ENCODE measurements at places on chromosomes 12 and 14.

GRCh38 chr12:18737819-18738218 lies at the start of the genes CAPZA3 and PLCZ1:
Gene CAPZA3, plus strand, starts transcription at chr12:18738119. Its CDS starts 150 bp downstream, at chr12:18738269.
Gene PLCZ1, minus strand, starts transcription at chr12:18738012. Its CDS starts 641 bp downstream, at chr12:18737371.
- DNase-seq: no peak

DNA sequence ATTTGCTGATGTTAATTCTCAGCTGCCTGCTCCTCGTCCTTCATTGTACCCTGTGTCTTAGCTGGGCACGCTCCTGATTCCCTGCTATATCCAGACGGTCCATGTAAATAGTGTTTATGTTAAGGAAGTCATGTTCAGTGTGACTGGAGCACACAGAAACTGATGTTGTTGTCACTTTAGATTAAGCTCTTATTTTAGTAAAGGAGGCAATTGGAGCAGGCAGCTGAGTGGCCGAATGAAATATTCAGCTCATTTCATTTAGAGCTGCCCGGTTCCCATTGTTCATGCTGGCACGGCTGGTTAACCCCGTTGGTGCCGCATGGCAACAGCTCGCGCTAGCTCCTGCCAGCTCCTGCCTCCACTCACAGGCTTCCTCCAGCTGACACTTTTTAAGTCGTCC lies 446.8 kb upstream of the SOX5 start:
- no peak for DNase-seq

GRCh38 chr14:72917094-72917802 lies 9.0 kb upstream of the DCAF4 start:
- no peak for DNase-seq

DNA sequence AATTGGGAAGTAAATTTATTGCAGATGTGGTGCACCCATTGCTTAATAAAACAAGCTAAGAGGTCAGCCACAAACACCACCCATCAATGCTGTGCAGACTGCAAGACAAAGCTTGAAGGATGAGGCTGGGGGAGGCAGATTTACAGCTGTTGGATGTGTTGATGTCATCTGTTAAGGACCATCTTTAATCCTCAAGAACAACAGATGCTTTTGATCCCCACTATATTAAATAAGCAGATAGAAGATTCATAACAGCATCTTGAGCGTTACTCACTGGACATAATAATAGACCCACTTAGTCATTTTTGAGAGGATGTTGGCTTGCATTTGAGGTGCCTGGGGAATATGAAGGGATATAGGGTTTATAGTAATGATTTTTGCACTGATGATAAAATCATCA lies 58.8 kb downstream of the GPR68 start:
- DNase-seq: no peak

DNA sequence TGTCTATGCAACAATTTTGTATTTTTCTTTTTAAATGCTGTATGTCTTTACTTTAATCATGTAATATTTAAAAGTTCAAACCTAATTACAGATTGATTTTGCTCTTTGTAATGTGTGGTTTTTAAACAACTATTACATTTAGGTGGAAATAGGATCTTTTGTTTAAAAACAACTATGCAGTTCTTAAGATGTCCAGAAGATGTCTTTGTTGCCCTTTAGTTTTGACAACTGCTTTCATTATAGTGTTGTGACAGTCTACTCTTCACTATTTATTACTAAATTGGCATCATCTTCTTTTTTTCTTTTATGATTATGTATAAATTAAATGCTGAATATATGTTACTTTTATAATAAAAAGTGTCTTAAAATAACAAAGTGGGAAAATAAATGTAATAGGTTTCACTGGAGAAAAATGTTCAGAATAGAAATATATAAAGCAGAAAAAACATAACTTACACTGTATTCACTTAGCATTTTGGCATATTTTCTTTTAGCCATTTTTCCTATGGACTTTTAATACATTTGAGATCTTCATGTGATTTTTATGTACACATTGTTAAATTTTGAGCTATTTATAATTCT lies 27.1 kb upstream of the PCNX4 start:
- DNase-seq: no peak

- DNase-seq: peak; percentile 24
These were observed 55.8 kb downstream of the SRRM4 start for GRCh38 chr12:119036878-119037825.

DNA sequence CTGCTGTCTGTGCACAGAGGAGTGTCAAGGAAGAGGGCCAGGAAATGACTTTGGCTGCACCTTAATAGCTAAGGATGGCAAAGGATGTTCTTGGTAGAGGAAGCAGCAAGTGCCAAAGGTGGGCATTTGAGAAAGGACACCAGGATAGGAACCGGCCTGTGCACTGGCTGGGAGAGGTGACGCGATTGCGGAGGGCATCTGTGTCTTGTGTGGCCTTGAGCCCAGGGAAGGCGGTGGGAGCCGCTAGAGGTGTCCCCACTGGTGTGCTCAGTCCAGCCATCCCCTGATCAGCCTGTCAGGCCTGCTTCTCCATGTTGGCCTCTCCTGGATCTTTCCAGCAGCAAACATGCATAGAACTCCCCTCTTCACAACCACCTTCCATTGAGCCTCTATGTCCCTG lies 30.2 kb downstream of the PAPLN start:
- DNase-seq: no peak

DNA sequence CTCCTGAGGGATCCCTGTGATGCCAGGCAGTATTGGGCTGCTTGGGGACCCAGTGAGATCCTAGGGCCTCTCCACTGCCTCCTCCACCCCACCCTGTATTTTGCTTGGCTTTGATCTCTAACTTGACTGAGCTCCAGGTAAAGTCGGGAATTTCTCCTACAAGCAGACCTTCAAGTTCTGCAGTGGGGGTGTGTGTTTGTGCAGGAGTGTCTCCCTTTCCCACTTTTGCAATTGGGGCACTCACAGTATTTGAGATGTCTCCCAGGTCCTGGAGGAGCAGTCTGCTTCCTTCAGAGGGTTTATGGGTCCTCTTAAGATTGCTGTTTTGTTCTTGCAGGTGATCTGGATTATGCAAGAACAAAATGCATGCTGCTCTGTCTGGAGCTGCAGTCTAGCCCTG lies 68.9 kb downstream of the ALG10B start:
- DNase-seq: no peak

- DNase-seq: peak; percentile 81
These were observed 17.1 kb downstream of the SLC11A2 start for GRCh38 chr12:51009056-51009440.

DNA sequence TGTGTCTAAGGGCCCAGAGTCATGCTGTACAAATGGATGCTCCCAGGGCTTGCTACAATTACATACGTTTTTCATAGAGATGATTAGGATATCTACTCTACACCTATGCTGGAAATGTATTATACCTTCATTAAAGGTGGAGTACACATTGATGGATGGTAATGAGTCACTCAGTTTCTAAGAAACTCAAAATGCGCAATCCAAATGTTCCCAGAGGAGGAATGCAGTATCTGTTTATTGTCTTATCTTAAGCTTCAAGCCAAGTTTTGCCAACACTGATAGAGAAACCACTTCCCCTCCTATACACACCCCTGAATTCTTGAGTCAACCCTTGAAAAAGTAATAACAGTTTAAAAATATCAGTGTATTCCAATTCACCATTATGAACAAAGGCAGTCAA lies 266.6 kb upstream of the FAR2 start:
- no peak for DNase-seq

DNA sequence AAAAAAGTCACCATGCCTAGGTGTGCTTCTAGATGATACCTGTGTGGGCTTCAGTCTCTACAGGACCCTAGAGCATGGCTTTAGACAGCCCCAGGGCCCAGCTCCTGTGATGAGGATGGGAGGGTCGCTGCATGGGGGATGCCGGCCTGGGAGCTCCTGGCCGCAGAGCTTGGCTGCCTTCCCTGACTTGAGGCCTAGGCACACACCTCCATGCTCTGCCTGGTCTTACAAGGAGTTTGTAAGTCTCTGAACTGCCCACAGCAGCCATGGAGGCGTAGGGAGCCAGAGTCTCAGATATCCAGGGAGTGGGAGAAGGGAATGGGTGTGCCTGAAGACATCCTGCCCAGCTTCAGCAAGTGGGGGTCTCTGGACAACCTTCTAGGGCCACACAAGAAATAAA lies 149.5 kb upstream of the MYL2 start:
- no peak for DNase-seq

DNA sequence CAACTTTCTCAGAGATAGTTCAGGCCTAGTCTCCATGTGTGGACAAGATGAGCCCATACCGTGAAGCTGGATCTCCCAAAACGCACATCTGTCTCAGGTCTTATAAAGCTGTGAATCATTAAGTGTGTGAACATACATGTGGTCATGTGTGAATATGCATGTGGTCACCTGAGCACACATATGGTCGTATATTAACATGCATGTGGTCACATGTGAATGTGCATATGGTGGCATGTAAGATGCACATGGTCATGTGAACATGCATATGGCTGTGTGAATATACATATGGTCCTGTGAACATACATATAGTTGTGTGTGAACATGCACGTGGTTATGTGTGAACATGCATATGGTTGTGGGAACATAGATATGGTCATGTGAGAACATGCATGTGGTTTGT lies 172.5 kb upstream of the PZP start:
- no peak for DNase-seq

DNA sequence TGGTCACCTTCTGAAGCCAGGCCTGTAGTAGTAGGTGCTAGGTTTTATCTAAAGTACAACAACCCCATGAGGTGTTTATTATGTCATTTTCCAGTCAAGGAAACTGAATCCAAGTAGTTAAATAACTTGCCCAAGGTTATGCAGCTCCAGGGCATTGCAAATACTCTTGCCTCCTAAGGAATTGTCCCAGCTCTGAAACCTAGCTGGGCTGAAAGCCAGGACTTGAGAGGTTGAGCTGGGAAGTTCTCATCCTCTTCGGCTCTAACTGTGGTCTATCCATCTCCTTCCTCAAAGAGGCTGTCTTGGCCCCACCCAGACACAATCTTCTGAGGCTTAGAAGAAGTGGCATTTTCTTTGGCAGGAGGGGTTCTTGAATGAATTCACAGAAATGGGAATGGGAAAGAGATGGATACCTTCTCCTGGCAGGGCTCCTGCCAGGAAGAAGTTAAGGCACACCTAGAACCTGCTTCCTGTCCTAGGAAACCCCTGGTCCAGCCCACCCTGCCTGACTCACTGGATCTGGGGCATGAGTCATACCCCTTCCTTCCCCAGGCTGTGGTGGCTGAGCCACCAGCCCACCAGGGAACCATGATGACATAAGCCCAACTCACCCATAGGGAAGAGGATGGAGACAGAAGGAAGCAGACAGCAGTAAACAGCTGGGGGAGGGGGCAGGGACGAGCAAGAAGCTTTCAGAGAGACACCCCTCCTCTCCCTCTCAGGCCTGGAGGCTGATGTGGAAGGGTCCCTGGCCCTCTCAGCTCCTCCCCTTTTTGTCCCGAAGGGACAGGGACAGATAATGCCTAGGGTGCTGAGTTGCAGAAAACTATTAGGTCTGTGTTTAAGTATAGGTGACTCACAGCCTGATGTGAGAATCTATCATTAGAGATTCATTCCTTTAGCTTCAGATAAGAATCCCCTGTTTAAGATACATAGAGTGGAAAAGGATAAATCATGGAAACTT lies 2.1 kb upstream of the PLEK2 start:
- peak; percentile 62 for DNase-seq

GRCh38 chr14:58356268-58356667 lies 39.5 kb upstream of the TOMM20L start:
- no peak for DNase-seq

- no peak for DNase-seq
These were observed 16.4 kb downstream of the CEP170B start for GRCh38 chr14:104881369-104881979.

DNA sequence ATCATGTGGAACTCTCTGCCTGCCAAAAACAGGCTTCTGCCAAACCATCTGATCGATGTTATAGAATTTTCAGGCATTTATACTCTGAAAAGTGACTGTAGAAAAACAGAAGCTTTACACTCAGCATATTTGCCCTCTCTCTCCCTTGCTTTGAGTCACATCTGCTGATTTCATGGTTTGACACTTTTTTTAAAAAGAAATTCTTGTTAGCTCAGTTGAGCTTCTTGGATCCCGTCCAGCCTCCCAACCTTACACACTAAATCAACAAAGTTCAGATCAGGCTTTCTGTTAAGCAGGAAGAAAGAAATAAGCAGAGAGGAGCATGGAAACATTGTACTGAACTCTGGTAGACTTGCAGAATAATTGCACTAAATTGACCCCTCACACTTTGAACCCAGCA lies 193.6 kb upstream of the SEL1L start:
- DNase-seq: no peak

- DNase-seq: no peak
These were observed 619.8 kb upstream of the TBX3 start for GRCh38 chr12:115303723-115304309.

DNA sequence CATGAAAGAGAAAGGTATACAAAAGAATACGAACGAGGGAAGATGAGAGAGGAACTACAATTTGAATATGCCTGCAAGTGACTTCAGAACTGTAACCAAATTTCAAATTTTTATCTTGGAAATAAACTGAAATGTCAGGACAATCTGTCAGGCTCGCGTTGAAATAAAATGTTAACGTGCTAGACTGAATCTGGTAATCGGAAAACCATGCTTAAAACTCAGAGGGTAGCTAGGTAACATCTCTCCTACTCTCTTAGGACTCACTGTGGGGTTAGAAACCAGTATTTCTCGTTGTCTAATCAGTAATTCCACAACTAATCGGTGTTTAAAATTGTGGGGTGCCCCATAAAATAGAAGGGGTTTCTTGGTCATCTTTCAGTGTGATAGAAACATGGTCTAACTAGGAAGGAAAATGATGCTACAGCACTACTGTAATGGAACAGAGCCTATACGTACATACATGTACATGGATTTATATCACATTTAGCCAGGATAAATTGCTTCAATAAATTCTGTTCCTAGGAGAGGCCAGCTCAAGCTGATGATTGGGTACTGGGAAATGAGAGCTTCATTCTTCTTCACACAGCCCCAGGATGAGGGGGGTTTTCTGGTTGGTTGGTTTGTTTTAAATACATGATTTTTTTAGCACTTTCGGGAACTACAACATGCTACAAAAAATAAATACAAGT lies 23.9 kb downstream of the ATF7 start:
- DNase-seq: no peak

GRCh38 chr12:9721394-9722092 lies 11.4 kb downstream of the CLECL1 start:
- DNase-seq: no peak

- DNase-seq: peak; percentile 65
These were observed 923 bp upstream of the ITPR2 start for GRCh38 chr12:26833743-26834490.

GRCh38 chr12:7666595-7666994 lies 887 bp upstream of the APOBEC1 start:
- no peak for DNase-seq

DNA sequence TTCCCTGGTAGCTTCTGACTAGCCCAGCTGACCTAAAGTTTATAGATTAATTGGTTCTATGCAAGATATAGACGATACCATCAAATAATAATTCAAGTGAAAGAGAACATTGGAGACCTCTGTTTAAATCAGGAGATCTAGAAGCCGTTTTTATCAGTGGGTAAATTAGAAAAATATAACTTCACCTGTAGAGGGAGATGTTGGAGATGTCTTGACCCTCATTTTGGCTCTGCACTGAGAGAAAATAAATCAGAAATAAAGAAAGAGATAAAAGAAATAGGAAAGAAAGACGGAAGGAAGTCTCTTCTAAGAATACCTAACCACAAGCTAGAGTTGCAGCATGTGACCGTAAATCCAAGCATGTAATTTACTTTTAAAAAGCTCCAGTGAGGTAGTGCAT lies 684.5 kb downstream of the C12orf50 start:
- DNase-seq: no peak

GRCh38 chr14:106518054-106518943 lies 991.9 kb downstream of the TMEM121 start:
- DNase-seq: peak; percentile 94

GRCh38 chr12:66629138-66629870 lies 49.6 kb downstream of the GRIP1 start:
- no peak for DNase-seq

- DNase-seq: no peak
These were observed 339.3 kb downstream of the BCL11B start for GRCh38 chr14:98932431-98933325.

All from activated CD8-positive, alpha-beta T cell treated with anti-CD3 and anti-CD28 coated beads for 36 hours (primary cell).